Naive thymus-derived CD8-positive, alpha-beta T cell (primary cell): ENCODE measurements at places on chromosomes 13 and 19. TPM values are rescaled to one million over a fixed set of nuclear protein-coding genes. Genes with fewer than 3 reads are reported as not detected.

The OR7C2 gene
- total RNA-seq: not detected

GRCh38 chr13:86878781-86879180, 792.4 kb upstream of the SLITRK5 start:
- no peaks in the 10 kb centered on the region for H3K4me1 ChIP-seq
- H3K4me3 ChIP-seq: no peak overlapping the region
- no peak for DNase-seq
- H3K27me3 ChIP-seq: no peaks in the 10 kb centered on the region
- H3K36me3 ChIP-seq: no peaks in the 10 kb centered on the region

The POU2F2 gene
- total RNA-seq: 85.0 TPM

DNA sequence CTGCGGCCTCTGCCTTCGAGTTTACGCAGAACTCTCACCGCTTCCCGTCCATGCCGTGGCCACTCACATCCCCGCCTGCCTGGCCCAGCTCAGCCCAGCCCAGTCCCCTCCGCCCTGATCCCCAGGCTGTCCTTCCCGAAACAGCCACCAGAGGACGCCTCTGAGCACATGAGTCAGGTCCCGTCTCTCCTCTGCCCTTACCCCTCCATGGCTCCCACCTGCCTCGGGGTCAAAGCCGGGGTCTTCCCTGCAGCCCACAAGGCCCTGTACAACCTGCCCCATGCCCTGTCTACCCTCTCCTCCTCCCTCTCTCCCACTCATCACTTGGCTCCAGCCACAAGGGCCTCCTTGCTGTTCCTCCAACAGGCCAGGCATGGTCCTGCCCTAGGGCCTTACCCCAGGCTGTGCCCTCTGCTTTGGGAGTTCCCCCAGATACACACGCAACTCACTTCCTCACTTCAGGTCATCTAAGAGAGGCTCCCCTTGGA, 8.1 kb upstream of the SEMA6B start:
- H3K27me3 ChIP-seq: peaks cover 19% of the 10 kb centered on the region
- peak; percentile 51 for DNase-seq
- no peak overlapping the region for H3K4me3 ChIP-seq

DNA sequence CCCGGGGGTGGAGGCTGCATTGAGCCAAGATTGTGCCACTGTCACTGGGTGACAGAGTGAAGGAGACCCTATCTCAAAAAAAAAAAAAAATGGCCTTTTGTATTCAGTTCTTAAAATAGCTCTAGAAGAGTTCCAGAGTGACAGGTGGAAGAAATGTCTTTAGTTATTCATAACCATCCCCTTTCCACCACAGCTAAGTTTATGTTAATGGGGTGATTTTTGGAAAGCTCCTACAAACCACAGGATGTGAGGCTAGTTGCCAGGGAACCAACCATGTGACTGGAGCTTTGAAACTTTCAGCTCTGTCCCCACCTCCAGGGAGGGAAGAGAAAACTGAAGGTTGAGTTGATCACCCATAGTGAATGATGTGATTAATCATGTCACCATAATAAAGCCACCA, 6.9 kb downstream of the ZNF490 start:
- peak overlapping the region; percentile 10 for H3K4me3 ChIP-seq
- H3K27me3 ChIP-seq: no peaks in the 10 kb centered on the region
- H3K36me3 ChIP-seq: peaks cover 4% of the 10 kb centered on the region
- peaks cover 23% of the 10 kb centered on the region for H3K4me1 ChIP-seq
- peak; percentile 35 for DNase-seq

DNA sequence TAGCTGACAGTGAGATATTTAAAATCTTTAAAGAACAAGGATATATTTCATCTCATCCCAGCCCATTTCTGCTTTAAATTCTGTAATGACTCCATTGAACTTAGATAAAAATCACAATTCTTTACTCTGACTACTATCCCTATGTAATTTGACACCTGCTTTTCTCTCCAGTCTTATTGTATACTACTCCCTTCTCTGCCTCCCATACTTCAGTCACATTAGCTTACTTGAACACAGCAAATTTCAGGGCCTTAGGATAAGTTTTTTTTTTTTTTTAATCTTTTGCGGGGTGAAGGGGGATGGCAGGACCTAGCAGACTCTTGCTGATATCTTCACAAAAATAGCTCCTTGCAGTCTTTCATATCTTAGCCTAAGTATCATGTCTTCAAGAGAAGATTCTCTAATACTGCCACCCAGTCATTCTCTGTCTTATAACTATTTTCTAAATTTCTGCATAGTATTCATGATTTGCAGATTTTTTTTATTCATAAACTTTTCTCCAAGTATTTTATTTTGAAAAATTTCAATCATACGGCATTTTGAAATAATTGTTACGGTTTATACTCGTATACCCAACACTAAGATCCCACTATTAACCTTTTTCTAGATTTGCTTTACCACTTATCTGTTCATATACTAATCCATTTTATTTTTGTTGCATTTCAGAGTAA, 151.4 kb downstream of the PCCA start:
- no peaks in the 10 kb centered on the region for H3K27me3 ChIP-seq
- peaks cover 5% of the 10 kb centered on the region for H3K36me3 ChIP-seq
- no peak overlapping the region for H3K27ac ChIP-seq

- peaks cover 60% of the 10 kb centered on the region for H3K4me1 ChIP-seq
- H3K27me3 ChIP-seq: no peaks in the 10 kb centered on the region
- H3K27ac ChIP-seq: no peak overlapping the region
- H3K36me3 ChIP-seq: no peaks in the 10 kb centered on the region
- DNase-seq: no peak
- H3K4me3 ChIP-seq: no peak overlapping the region
Measured at GRCh38 chr19:1098177-1099051, 3.2 kb upstream of the POLR2E start.
